ENCODE measurements at places on chromosomes 1 and 21.

GRCh38 chr1:95179205-95179986, 54.6 kb upstream of the RWDD3 start:
- no peak for DNase-seq

- DNase-seq, result no peak
These were observed 17.7 kb downstream of the NMNAT1 start for GRCh38 chr1:9960706-9961562.

GRCh38 chr1:99849744-99850458, at the start of gene AGL:
Gene AGL (plus strand): TSS chr1:99850361. CDS start chr1:99851043, 682 bp downstream.
- DNase-seq, result peak; percentile 58

GRCh38 chr1:213381572-213382084, 330.6 kb downstream of the RPS6KC1 start:
- DNase-seq, result no peak

DNA sequence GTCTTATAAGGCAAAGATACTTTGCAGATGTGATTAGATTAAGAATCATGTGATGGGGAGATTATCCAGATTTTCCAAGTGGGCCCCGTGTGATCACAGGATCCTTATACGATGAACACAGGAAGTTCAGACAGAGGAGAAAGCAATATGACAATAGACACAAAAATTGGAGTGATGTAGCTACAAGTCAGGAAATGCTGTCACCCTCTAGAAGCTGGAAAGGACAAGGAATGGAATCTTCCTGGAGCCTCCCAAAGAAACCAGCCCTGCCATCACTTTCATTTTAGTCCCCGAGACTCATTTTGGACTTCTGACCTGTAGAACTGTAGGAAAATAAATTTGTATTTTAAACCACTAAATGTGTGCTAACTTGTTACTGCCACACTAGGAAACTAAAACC, 61.9 kb upstream of the C1orf21 start:
- no peak for DNase-seq

All from HCT116 (cell line).